Mammary epithelial cell (primary cell): ENCODE measurements at places on chromosomes 7 and 10. TPM values are rescaled to one million over a fixed set of nuclear protein-coding genes. Genes with fewer than 3 reads are reported as not detected.

DNA sequence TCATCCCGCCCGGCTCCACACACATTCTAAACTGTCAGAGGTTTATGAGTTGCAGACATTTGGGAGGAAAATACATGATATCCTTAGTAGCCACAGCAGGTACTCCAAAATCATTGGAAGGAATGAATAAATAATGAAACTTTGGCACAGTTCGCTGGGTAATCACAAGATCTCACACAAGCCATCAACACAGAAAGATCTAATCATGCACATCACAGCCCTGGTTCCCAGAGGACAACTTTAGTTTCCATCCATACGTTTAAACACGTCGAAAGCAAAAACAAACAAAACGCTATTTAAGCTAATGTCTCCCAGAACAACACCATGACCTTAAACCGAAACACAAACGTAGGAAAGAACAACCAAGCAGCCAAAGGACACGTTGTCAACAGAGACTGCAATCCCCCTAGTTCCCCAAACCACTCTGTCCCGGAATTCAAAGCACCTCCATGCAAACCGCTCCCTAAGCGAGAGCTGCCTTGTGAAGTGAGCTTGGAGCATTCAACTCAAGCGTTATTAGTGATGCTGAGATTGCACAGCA lies 12.3 kb downstream of the SVIL start:
- DNase-seq: no peak

GRCh38 chr10:124092250-124092859 lies 1.0 kb downstream of the CHST15 start:
- DNase-seq: peak; percentile 87

- peak; percentile 100 for DNase-seq
Measured at GRCh38 chr7:73822319-73823173, 8.2 kb upstream of the CLDN4 start.

GRCh38 chr10:121597504-121598262 lies 561 bp downstream of the FGFR2 start:
- DNase-seq: peak; percentile 53

- no peak for DNase-seq
Measured at GRCh38 chr10:79416578-79417255, 28.7 kb downstream of the ZCCHC24 start.

DNA sequence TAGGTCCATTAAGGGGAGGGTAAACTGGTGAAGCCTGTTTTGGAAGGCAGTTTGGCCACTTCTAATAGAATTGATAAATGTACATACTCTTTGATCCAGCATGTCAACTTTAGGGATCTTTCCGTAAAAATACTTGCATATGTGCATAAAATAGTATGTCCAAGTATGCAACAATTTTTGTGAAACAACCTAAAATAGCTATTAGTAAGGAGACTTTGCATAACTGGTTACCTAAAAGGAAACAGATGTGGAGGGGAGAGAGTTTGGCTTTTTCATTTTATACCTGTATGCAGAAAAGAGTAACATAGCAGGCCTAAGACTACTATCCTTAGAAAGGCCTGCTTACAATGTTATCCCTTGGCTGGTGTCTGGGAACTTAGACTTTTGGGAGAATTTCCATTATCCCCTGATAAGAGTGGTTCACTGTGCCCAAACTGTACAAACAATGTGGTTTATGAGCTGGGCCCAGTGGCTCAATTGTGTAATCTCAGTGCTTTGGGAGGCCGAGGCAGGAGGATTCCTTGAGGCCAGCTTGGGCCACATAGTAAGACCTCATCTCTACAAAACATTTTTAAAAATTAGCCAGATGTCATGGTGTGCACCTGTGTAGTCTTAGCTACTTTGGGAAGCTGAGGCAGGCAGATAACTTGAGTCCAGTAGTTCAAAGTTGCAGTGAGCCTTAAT lies 21.3 kb downstream of the PTPN12 start:
- DNase-seq: no peak

DNA sequence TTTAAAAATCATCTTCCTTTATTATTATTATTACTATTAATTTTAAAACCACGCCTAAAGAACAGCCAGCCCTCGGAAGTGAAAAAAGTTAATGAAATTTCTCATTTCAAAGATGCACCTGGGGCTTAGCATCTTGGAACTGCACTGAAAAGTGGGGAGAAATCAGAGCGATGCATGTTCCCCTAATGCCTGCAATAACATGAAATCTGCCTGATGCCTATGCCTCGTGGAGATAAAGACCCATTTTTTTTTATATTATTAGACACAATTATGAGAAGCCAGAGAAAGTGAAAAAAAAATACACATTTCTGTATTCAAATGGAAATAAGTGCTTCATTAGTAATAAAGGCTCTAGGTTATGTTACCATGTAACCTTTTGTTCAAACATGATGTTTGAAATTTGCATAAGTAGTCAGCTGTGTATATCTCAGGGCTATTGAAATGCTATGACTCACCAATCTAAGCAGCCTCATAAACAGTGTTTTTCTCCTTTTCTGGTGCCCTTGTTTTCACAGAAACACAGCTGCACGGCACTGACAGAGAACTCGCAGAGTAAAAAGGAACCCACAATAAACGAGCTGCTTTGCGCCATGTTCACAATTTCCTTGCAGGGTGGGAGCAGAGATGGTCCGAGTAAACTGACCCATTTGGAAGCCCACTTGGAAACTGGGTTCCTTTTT lies 175.8 kb upstream of the PRKCQ start:
- peak; percentile 39 for DNase-seq

DNA sequence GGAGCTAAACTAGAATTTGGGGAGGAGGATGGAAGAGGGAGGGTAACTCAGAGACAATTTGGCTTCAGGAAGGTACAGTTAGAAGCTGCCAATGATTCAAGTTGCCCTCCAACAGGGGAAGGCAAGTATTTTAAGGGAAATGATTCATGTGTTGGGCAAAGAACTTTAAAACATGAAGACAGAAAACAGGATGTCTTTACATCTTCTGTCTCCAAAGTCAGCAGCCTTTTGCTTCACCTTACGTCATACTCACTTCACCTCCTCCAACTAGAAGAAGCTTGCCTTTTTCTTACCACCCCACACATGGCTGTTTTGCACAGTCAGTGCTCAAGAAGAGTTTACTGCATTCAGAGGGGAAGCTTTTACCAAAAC lies 36.1 kb downstream of the PPP1R3C start:
- peak; percentile 77 for DNase-seq

- DNase-seq: no peak
Measured at GRCh38 chr10:124419635-124420034, 912 bp upstream of the OAT start.

GRCh38 chr7:28484606-28484935 lies 72.3 kb downstream of the CREB5 start:
- no peak for DNase-seq

GRCh38 chr10:98404571-98405359 lies 10.2 kb downstream of the PYROXD2 start:
- peak; percentile 60 for DNase-seq

DNA sequence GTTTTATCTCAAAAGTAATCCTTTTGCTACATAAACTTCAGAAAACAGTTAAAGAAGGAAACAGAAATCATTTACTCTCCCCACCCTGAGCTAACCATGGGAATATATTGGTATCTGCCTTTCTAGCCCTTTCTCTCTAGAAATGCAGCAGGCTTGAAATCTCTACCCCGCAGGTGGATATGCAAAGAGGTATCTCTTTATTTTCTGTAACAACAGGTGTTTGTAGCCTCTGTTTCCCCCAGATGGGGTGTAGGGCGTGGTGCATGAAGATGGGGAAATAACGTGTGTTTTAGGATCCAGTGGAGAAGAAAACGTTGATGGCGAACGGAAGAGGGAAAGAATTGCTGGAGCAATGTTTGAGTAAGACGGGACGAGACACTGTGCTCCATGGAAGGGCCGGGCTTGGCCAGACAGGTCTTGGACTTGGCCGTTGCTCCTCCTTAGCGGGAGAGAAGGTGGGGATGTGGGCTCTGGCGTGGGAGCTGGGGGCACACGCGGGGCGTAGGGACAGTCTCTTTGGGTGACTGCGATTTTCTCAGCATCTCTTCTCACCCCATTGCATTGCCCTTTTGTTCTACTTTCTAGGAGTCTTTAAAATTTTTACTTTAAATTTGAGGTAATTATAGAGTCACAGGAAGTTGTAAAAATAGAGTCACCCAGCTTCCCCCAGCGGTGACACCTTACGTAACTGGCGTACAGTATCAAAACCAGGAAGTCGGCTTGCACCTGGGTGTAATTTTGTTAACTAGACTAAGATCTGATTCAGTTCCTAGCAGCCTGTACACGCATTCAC lies 82.9 kb downstream of the ELFN1 start:
- DNase-seq: no peak

DNA sequence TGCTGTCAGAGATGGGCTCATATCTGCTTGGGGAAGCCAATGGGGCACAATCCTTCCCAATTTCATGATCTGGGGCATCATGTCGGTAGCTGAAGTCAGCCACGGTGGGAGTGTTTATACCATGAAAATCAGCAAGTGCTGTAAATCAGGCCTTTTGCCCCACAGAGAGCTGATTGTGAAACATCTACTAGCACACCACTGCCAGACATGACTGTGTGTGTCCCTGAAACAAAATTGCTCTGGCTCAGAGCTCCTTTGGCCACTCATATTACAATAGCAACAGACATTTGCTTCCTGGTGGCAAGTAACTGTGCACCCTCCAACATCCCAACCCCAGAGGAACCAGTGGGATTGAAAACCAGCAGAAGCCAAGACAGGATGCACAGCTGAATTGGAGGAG lies 23.7 kb downstream of the GPR26 start:
- DNase-seq: no peak

The ZNRF2 gene
- total RNA-seq: 32.3 TPM

The ITGB8 gene
- 221 TPM for total RNA-seq

The CDHR3 gene
- 1.7 and 3.4 TPM in 2 replicates for total RNA-seq

The FZD8 gene
- 8.9 and 17.8 TPM in 2 replicates for total RNA-seq

The MAD1L1 gene
- 20.7 TPM for total RNA-seq

The LIPM gene
- total RNA-seq: not detected

The TET1 gene
- total RNA-seq: 1.8 TPM
